ENCODE measurements at places on chromosomes 1 and 21. TPM values are rescaled to one million over a fixed set of nuclear protein-coding genes. Genes with fewer than 3 reads are reported as not detected.

Gene TLR5
- total RNA-seq = under 0.01 TPM

Gene TDRD10
- total RNA-seq = 0.54 TPM

Gene PLEKHN1
- not detected for total RNA-seq

Gene IGSF3
- 7.4 TPM for total RNA-seq

Gene SH2D5
- total RNA-seq = 0.54 TPM

Gene ANXA9
- not detected for total RNA-seq

Gene KCNT2
- total RNA-seq = 35.5 TPM

Gene ATP5PO
- 171 TPM for total RNA-seq

Gene INSRR
- not detected for total RNA-seq

Gene FAAH
- total RNA-seq = 3.4 TPM

Gene C1orf105
- not detected for total RNA-seq

Gene LCE1F
- total RNA-seq = not detected

Gene SYNJ1
- 5.6 TPM for total RNA-seq

Gene TNFRSF1B
- 30.5 TPM for total RNA-seq

Gene PLA2G2C
- not detected for total RNA-seq

Gene SPRR2A
- not detected for total RNA-seq

Gene PRR9
- not detected for total RNA-seq

Gene TSTD1
- 6.0 TPM for total RNA-seq

Gene KRTAP19-1
- total RNA-seq = not detected

Gene KIF21B
- total RNA-seq = 0.16 TPM

Gene KRTAP20-1
- total RNA-seq = not detected

Gene OR2L13
- total RNA-seq = not detected

Gene OR2AK2
- total RNA-seq = not detected

Gene PLA2G2A
- total RNA-seq = 9.4 TPM

Gene ASTN1
- total RNA-seq = not detected

Gene PIGK
- 25.5 TPM for total RNA-seq

Gene HOOK1
- total RNA-seq = not detected

Gene MTOR
- total RNA-seq = 19.3 TPM

Gene CR1L
- not detected for total RNA-seq

Gene USH2A
- total RNA-seq = not detected

Gene CNR2
- total RNA-seq = not detected

Gene MTMR11
- 10.7 TPM for total RNA-seq

Gene CFAP141
- total RNA-seq = not detected

Gene IL10
- not detected for total RNA-seq

Gene SYTL1
- 0.65 TPM for total RNA-seq

Gene NGF
- total RNA-seq = 24.3 TPM

Gene FCER1G
- total RNA-seq = not detected

Gene AADACL4
- not detected for total RNA-seq

Gene WNT3A
- total RNA-seq = not detected

Gene NEXN
- 26.5 TPM for total RNA-seq

Gene AMY1A
- not detected for total RNA-seq

Gene CELA3B
- not detected for total RNA-seq

Gene GABRD
- total RNA-seq = not detected

Gene SIM2
- not detected for total RNA-seq

Gene KMO
- total RNA-seq = not detected

Gene TFF2
- not detected for total RNA-seq

Gene CASQ1
- total RNA-seq = not detected

Gene ZNF672
- 15.2 TPM for total RNA-seq

Gene CYB561D1
- total RNA-seq = 6.5 TPM

Gene RNU1-4
- total RNA-seq = not detected

Gene GJA9
- not detected for total RNA-seq

Gene RAB42
- 0.54 TPM for total RNA-seq

Gene SPATA6
- 6.5 TPM for total RNA-seq

Gene FCRLB
- total RNA-seq = 0.18 TPM

Gene RHBDL2
- total RNA-seq = not detected

Gene C2CD4D
- total RNA-seq = not detected

Gene SLC25A34
- total RNA-seq = 0.54 TPM

Gene C1orf232
- not detected for total RNA-seq

Gene VWA5B1
- not detected for total RNA-seq

All from cardiac atrium fibroblast (primary cell).